ENCODE measurements at places on chromosomes 6 and 20. TPM values are rescaled to one million over a fixed set of nuclear protein-coding genes. Genes with fewer than 3 reads are reported as not detected.
A peak's percentile ranks its signal among the peaks of the same experiment; 100 is the strongest.

DNA sequence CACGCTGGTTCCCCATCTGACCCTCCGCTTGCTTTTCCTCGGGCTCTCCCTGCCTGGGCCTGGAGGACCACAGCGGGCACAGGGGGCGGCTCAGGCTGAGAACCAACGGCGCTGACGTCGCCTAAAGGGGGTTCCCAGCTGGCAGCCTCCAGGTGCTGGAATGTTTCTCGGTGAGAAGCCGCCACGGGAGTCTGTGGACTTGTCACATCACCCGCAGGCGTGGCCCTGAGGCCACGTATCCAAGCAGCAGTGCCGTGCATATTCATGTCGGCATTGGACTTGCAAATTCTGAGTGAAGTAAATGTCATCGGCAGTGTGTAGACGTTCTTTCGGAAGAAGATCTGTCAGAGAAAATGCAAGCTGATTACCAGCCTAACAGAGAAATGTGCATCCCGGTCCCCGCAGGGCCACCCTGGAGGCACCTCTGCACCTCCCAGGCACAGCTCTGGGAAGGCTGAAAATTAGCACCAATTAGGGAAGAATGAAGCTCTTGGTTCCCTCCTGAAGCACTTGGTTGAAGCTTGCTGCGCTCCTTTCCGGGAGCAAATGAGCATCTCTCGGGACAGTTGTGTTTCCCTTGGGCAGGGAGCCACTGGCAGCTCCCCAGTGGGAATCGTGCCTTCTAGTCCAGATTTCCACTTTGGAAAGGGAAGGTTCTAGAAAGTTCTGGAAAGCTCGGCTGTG, 24.3 kb downstream of the NTSR1 start:
- DNase-seq = no peak

DNA sequence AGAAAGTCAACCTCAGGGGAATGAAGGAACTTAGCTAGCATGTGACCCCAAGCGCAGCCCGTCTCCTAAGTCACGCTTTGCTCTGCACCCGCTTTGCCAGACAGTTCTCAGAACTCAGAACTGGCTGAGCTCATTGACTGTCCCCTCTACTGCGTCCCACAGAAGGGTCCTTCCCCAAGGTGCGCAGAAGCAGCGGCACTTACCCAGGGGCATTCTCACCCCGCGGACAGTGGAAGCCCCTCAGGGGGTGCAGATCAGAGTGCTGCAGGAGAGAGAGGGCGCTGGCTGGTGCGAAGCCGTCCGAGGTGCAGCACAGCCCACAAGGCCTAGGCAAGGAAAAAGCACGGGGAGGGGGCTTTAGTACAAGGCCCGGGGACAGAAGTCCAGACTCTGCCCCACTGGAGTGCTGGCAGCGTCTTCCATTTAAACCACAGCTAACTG, 807 bp downstream of the SNHG17 start:
- DNase-seq = no peak

- no peak for DNase-seq
Observed at GRCh38 chr6:156933201-156934068, 156.3 kb downstream of the ARID1B start.

The NCOA7 gene
- total RNA-seq = 35.3 TPM

The ZNF311 gene
- 0.56 TPM for total RNA-seq

DNA sequence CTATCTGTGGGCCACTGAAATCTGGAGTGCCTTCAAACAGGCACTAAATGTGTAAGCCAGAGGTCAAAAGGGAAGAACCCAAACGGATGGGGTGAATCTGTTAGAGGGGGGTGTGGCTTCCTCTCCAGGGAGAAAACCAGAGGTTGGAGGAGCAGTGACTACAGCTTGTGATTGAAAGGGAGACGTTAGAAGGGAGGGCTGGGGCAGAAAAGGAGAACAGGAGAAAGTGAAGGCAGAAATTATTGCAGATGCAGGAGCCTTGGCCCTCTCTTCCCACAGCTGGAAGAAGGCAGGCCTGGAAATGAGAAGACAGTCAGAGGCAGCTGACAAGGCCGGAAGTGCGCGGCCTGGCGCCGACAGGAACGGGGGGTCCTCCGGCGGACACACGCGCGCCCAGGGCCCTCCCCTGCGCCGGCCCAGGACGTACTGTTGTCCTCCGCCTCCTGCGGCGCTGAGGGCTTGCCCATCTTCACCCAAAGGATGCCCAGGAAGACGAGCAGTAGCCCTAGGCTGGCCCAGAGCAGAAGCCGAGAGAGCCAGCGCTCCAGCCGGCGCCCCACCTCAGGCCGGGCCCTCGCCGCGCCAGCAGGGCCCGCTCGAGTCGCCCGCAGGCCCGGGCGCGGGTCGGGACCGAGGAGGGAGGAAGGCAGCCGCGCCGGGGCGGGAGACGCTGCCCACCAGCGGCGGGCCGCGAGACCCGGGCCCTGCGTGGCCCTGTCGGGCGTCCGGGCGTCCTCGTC, 806 bp downstream of the LEMD2 start:
- peak; percentile 38 for DNase-seq

The SGK1 gene
- total RNA-seq = 672 TPM

- no peak for DNase-seq
Observed at GRCh38 chr6:42459888-42460287, 8.2 kb upstream of the TRERF1 start.

The C20orf202 gene
- total RNA-seq = 0.28 TPM

DNA sequence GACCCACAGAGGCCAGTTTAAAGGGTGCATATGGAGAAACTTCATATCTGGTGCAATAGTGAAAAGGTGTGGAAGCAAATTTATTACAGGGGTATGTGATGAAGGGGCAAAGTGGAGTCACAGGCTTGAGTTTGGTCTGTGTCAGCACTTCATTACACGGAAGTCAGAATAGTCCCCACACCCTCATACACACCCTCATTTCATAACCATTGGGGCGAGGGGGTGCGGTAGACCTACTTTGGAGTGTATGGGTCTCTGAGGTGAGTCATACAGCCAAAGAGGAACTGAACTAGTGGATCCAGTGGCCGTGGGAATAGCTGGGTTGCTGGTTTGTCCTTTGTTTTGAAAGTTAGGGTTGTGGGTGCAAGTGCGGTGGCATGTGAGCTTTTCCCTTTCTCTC, 3.3 kb downstream of the TM9SF4 start:
- DNase-seq = no peak

DNA sequence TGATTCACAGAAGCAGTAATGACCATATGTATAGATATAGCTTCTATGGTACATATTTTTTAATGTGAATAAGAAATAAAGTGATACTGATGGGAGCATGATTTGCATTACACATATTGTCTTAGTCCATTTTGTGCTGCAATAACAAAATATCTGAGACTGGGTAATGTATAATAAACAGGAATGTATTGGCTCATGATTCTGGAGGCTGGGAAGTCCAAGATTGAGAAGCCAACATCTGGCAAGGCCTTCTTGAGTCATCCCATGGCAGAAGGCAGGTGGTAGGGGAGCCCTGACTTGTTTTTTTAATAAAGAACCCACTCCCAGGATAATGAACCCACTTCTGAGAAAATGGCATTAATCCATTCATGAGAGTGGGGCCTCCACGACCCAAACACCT, 185.6 kb upstream of the RREB1 start:
- no peak for DNase-seq

The LHFPL5 gene
- total RNA-seq = not detected

DNA sequence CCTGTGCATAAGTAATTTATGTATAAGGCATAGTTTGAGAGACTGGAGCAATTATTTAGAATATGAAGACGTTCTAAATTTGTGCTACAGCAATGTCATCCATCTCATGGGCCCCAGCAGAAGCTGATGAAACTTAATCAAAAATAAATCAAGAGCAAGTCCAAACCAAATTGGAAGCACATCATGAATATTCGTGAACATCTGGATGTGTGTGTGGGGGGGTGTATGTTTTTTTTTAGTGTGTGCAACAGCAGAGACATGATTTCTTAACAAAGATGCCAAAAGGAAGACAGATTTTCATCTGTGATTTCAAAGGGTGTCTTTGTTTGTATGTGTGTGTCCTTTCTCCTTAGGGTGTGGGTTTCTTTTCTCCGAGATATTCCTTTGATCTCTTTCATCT, 58.9 kb downstream of the SASH1 start:
- no peak for DNase-seq

GRCh38 chr6:134674562-134674961, 275.3 kb downstream of the ALDH8A1 start:
- DNase-seq = no peak

GRCh38 chr6:135876058-135876457, 24.6 kb downstream of the PDE7B start:
- DNase-seq = no peak

The TNF gene
- 0.65 TPM for total RNA-seq

The HSPA1L gene
- total RNA-seq = 0.48 TPM

GRCh38 chr6:75397656-75398465, 95.7 kb downstream of the FILIP1 start:
- DNase-seq = no peak

DNA sequence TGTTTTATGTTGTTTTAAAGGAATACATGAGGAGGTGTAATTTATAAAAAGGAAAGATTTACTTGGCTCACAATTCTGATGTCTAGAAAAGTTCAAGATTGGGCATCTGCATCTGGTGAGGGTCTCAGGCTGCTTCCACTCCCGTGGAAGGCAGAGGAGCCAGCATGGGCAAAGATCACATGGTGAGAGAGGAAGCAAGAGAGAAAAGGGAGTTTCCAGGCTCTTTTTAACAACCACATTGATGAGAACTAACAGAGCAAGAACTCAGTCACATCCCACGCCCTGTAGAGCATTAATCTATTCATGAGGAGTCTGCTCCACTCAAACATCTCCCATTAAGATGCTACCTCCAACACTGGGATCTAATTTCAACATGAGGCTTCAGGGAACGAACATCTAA, 1666.3 kb downstream of the HACE1 start:
- no peak for DNase-seq

GRCh38 chr6:106799031-106799894, 169.9 kb downstream of the QRSL1 start:
- no peak for DNase-seq

GRCh38 chr6:134980846-134981245, 30.9 kb upstream of the ALDH8A1 start:
- DNase-seq = no peak

- DNase-seq = no peak
Observed at GRCh38 chr20:59788811-59789397, 144.5 kb downstream of the SYCP2 start.

DNA sequence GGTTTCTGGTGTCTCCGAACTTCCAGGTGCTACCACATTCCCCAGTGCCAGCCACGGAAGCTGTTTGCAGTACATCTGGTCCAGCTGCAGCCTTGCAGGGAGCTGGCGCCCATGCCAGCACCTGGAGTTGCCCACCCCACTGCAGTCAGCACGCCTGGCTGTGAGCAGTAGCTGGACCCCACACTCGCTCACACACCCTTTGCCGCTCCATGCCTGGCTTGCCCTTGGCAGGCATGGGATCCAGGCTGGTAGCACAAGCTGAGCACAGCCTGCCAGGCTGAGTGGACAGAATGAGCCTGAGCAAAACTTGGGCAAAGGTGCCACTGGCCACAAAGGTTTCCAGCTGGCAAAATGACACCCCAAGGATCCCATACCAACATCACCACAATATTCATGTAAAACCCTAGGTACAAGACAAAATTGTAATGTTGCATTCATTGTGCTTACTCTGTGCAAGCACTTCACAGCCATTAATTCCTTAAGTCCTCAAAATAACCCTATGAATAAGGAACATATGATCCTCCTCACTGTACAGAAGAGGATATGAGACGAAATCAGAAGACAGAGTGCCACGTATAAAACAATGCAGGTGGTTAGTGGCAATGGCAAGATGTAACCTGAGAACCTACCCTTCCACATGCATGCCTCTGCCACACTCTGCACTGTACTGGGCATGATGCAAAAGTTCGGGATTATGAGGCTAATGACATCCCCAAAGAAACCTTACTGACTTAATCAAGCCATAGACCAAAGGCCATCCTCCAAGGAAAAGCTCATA, 18.3 kb downstream of the KIF16B start:
- no peak for DNase-seq

DNA sequence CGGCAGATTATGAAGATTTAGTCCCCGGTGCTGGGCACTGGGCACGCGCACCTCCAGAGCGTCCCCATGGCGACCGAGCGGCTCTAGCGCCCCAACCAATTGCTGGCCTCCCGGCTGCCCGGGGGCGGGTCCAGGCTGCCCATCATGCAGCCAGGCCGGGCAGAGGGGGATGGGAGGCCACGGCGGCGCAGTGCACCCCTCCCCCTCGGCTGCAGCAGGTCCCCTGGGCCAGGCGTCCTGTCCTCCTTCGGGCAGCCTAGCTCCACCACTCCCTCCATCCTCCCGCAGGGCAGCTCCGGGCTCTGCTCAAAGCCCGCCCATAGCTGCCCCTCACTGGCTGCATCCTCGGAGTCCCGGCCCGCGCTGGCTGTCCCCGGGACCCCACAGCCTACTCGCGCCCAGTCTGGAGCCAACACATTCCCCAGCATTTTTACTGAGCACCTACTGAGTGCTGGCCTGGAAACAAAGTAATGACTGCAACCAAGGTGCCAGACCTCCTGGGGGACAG, 99.4 kb downstream of the ASXL1 start:
- no peak for DNase-seq
